GDM1 (cell line): ENCODE measurements at places on chromosomes 1 and 21.

GRCh38 chr1:233459968-233460367, 132.4 kb downstream of the MAP3K21 start:
- no peak for DNase-seq

GRCh38 chr1:205837382-205837970, 12.5 kb downstream of the PM20D1 start:
- no peak for DNase-seq

DNA sequence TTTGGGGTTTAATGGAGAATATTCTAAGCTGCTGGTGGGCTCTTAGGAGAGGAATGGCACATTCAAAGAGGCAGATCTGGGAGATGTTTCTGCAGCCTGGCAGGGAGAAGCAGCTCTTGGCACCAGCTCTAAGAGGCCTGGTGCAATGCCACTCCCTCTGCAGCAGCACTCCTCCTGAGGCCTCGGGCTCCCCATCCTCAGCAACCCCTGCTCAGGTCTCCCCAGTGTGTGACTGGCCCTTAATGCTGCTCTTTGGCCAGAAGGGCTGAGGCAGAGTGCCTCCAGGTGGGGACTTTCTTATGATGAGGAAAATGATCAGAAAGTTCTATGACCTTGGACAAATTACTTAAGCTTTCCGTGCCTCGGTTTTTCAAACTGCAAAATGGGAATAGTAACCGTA, 55.5 kb downstream of the MAB21L3 start:
- no peak for DNase-seq

DNA sequence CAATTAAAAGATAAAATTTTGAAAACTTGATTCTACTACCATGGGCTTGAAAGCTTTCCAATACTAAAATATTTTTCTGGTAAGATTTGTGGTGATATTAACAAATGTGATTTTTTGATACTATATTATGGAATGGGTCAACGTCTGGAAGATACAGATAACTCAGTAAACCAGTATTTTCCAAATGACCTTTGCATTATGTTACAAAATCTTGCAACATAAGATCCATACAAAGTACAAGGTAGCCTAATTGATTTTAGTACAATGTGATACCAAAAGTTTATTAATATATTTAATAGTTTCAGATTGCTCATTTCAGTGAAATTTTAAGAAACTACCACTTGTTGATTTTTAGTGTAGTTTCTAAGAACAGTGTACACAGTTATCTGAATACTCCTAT, 236.2 kb downstream of the KIF26B start:
- DNase-seq = no peak

DNA sequence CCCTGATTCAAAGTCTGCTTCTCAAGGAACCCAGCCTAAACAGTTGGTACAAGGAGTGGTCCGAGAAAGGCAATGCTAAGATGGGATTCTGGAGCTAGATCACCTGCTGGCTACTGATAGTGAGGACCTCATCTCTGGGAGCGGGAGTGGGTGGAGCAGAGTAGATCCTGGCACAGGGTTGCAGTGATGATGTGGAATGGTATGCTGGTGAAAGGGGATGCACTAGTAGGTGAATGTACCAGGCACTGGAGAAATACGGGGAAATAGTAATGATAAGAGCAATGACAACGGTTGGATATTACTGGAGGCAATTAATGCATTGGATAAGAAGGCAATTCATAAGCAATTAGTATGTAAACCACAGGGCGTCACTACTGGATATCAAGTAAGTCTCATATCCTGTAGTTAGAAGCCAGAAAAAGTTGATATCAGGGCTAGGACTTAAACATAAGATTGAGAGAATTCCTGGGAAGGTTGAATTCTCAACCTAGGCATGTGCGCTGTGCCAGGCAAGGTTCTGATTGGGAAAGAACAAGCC, 169.2 kb upstream of the LMO4 start:
- no peak for DNase-seq

GRCh38 chr21:26136671-26137070, 33.9 kb downstream of the APP start:
- DNase-seq = peak; percentile 39

GRCh38 chr1:42922687-42923366, 35.8 kb downstream of the SLC2A1 start:
- peak; percentile 66 for DNase-seq

DNA sequence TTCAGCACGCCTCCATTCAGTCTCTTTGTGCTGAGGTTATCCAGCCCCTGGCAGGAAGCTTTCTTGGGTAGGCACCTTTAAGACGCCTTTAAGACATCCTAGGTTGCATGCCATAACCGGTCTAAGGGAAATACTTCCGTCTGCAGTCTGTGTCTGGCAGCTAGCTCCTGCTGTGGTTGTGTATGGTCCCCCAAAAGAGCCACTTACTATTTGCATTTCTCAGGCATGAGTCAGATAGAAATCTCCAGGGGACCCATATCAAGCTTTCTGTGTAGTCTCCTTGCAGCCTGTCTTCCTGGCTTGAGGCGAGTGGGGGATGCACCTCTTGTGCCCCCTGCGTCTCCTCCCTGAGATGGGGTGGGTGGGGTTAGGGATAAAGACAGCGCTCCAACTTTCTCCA, 10.0 kb upstream of the RYR2 start:
- DNase-seq = no peak
